ENCODE measurements at places on chromosomes 12 and 14.
A peak's percentile ranks its signal among the peaks of the same experiment; 100 is the strongest.

DNA sequence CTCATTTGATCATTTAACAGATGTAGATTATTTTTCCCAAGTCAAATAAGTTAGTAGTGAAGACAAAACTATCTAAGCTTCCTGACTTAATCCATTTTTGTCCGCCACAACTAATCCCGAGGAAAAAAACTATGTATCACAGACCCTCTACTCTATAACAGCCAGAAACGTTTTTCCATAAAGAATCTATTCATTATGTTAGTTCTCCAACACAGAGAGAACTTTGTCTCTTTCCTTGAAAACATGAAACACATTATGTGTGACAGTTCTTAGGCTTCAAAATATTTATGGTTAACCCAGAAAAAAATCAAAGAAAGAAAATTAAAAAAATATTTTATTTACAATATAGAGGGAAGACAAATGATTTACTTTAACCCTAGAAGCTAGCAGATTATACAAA, 100.1 kb downstream of the PLEKHG7 start:
- no peak for DNase-seq

- no peak for DNase-seq
Measured at GRCh38 chr12:14403711-14404196, 38.3 kb downstream of the ATF7IP start.

- no peak for DNase-seq
Measured at GRCh38 chr14:80055226-80055625, 156.1 kb downstream of the DIO2 start.

- no peak for DNase-seq
Measured at GRCh38 chr14:74237441-74237840, 1.8 kb upstream of the VSX2 start.

DNA sequence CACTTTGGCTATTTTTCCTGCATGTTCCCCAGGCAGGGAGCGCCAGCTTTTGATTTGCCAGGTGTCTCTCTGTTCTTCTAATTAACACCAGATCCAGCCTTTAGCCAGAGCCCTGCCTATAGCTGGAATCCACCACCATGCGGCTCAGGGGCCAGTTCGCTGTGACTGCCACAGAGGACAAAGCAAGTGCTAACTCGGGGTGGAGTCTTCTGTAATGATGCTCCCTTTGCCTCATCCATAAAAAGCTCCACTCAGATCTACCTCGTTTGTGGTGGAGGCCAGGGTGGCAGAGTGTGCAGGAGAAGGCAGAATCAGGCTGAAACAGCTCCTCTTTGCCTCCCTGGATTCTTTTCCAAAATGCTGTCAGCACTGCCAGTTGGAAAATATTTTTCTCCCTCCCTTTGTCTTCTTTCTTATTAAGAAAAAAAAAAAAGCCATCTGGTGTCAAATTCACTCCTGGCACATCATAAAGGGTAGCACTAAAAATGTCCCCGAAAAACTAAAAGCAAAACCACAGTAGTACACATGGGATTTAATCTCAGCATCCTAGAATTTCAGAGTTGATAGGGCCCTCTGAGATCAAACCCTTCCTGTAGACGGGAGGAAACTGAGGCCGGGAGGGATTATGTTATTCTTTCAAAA, 18.0 kb upstream of the CTDSP2 start:
- DNase-seq = no peak

GRCh38 chr14:95495538-95496025, 20.9 kb downstream of the SYNE3 start:
- DNase-seq = no peak

DNA sequence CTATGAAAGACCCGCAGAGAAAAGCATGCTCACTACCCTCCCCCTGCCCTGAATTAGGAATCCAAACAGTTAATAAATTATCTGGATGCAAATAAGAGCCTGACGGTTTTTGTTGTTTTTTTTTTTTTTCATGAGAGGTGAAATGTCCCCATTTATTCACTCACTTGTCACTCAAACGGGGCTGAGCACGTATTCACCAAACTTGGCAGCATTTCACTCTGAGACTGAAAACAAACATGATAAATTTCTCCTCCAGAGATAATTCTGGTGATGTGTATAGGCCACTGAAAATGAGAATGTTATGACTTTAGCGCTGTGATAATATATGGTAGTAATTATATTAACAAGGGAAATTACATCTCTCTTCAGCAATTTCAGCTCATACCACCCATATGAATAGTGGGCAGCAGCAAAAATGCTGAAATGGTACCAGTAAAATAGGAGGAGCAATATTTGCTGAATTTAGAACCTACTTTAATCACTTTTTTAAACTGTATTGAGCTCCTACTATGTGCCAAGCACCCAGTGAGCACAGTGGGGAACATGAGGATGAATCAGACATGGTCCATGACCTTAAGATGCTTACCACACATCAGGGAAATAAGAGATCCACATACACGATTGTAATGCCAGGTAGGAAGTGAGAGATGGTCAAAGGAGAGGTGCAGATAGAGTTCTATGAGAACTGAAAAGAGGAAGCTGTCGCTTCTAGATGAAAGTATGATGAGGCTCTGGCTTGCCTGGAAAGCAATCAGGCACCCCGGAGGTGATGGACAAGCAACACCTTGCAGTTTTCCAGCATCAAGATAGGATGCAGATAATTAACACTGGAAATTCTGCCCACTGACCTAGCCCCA, 286.5 kb upstream of the TMPO start:
- DNase-seq = no peak

DNA sequence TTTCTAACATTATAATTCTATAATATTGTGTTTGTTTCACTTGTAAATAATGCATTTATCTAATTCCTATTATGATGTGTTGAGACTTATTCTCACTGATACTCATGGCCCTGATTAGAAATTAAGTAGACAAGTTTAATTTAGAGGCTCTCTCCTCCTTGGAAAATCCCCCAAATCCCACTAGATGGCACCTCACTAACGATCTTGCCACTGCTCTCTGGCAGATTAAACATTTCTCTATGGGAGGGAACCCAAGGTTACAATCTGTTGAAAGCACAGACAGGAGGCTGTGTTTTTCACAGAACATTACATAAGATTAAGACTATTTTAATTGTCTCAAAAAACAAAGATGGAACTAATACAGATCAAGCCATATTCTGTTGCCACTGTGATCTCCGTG, 318.7 kb downstream of the LRFN5 start:
- DNase-seq = no peak

GRCh38 chr12:38904537-38905479, 583 bp downstream of the CPNE8 start:
- peak; percentile 19 for DNase-seq

- DNase-seq = no peak
Measured at GRCh38 chr14:88421286-88421685, 35.8 kb downstream of the SPATA7 start.

DNA sequence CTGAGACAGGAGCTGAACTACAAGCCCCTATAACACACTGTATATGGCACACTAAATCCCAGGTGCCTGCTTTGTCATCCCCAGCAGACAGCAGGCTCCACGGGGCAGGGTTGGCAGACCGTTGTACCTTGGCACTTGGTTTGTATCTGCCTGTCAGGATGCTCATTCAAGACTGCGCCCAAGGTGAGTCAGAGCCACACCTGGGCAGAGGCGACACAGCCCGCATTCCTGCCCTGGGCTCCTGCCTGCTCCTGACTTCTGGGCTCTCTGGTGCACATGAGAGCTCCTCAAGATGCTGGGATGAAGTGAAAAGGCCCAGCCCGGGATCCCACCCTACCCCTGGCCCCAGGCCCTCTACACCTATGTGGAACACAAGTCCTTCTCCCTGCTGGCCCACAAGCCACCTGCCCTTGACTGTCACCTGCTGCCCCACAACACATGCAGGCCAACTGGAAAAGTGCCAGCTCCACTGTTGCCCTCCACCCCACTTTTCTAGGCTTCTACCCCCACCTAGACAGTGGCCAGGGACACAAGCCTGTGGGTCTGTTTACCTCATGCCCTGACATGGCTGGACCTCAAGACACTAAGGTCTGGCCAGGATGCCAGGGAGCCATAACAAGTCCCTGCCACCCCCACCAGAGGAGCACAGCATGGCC, 30.8 kb upstream of the PNMA1 start:
- no peak for DNase-seq

DNA sequence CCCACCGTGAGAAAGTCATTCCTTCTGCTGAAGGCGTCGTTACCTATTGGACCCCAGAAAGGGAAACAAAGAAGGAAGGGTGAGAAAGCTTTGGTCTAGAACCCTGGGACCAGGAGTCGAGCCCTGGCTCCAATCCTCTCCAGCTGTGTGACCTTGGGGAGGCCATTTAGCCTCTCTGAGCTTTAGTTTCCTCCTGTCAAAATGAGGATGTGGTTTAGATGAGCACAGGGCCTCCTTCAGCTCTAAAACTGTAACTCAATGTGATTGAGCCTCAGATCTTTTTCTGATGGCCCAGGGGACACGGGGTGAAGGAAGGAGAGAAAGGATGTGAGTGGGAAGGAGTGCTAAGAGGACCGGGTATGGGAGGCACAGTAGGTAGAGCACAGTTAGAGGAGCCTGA, 7.7 kb downstream of the JDP2 start:
- DNase-seq = no peak

DNA sequence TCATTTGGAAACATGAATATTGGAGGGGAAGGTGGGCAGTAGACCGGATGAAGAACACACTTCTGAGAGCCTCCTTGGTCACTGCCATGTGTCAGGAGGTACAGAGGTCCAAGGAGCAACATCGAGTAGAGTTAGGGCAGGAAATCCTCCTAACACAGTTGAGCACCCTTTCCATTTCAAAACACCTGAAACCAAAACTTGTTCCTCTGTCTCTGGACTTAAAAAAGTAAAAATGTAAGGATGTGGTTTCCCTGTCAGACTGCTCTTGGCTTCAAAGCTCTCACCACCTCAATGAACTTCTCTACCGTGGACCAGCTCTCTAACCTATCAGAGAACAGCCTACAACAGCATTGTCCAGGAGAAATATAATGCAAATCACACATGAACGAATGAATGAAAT, 573.9 kb downstream of the NOVA1 start:
- DNase-seq = no peak

DNA sequence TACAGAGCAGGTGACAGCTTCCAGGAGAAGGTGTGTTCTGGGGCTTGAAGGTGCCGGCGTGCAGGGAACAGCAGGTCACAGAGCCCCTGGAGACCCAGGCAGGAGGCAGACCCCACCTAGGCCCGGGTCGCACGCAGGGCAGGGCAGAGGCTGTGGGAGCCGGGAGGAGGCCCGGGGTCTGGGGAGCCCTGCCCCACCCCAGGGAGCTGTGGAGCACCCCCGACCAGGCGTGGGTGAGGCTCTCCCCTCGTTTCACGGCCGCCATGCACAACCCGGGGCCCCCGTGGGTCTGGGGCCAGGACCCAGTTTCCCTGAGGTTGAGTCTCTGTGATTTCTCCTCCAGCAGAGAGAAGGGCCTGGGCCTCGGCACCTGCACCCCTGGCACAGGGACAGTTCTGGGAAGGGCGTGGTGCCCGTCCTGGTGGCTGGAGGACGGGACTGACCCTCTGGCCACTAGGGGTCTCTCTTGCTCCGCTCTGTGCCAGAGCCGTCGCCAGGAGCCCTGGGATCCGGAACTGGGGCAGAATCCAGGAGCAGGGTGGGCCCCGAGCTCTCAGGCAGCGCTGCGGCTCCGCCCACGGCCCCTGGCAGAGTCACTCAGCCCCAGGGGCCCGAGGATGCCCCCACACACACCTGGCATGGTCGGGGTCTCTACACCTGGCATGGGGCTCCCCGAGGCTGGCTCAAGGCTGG, 75.2 kb upstream of the FBRSL1 start:
- peak; percentile 61 for DNase-seq

- DNase-seq = no peak
Measured at GRCh38 chr12:106074706-106075392, 63.9 kb downstream of the NUAK1 start.

- DNase-seq = no peak
Measured at GRCh38 chr12:2346416-2346815, 293.6 kb downstream of the CACNA1C start.

GRCh38 chr12:2432856-2433255, 361.9 kb upstream of the FKBP4 start:
- DNase-seq = no peak

DNA sequence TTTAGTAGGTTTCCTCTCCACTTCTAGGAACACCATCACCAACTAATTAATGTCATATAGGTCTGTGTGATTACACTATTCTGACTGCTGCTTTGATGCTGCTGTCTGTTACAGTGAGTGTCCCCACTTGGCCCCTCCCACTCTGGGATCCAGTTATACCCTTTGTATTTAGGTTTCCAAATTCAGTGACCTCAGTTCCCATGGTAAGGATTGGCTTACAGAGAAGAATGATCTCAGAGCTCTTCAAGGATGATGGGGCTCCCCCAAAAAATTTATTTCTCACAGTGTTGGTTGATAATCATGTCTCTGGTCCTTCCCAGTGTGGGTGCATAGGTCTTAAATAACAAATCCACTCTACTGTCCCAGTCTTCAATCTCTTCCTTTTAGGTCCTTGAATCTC, 210.0 kb upstream of the MYL2 start:
- DNase-seq = no peak

GRCh38 chr12:124238886-124239285, 56.0 kb upstream of the RFLNA start:
- no peak for DNase-seq

GRCh38 chr14:102722646-102723045, 54.6 kb upstream of the TRAF3 start:
- no peak for DNase-seq

DNA sequence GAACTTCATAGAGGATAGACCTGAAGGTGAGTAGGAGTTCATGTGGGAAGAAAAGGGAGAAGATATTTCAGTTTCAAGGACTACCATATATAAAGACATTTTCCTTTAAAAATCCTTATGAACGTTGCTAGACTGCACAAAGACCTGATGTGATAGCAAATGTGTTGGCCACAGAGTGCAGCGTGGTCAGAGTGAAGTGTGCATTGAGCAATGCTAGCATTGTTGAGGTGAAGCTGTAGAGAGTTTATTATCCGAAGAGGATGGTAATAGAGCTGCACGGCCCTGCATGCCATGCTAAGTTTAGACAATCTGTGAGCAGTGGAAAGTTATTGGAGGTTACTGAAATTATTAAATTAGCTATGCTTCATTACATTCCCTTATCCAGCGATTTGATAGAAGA, 413.0 kb downstream of the CCDC91 start:
- no peak for DNase-seq

DNA sequence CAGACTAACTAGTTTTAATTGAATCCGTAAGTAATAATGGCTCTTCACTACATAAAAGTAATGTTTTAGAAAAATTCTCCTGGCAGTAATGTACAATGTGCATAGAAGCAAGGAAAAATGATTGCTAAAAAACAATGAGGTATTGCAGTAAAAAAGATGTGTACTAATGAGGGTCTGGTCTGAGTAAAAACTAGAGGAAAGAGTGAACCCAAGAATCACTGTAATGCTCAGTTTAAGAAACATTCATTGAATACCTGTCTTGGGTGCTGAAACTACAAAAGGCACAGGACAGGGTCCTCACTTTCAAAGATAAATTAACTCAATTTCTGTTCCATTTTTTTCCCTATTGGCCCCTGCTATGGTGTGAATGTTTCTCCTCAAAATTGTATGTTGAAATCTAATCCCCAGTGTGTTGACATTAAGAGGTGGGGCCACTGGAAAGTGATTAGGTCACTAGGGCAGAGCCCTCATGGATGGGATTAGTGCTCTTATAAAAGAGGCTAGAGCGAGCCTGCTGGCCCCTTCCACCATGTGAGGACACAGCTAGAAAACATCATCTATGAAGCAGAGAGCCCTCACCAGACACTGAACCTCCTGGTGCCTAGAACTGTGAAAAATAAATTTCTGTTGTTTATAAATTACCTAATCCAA, 51.6 kb downstream of the RPS6KA5 start:
- no peak for DNase-seq

- no peak for DNase-seq
Measured at GRCh38 chr14:26206640-26207039, 391.2 kb downstream of the NOVA1 start.

Data from stimulated activated CD8-positive, alpha-beta memory T cell treated with anti-CD3 and anti-CD28 coated beads, Interleukin-4, amount 100 ng/mL, for 24 hours (primary cell).